ENCODE measurements at places on chromosomes 11 and 22.

DNA sequence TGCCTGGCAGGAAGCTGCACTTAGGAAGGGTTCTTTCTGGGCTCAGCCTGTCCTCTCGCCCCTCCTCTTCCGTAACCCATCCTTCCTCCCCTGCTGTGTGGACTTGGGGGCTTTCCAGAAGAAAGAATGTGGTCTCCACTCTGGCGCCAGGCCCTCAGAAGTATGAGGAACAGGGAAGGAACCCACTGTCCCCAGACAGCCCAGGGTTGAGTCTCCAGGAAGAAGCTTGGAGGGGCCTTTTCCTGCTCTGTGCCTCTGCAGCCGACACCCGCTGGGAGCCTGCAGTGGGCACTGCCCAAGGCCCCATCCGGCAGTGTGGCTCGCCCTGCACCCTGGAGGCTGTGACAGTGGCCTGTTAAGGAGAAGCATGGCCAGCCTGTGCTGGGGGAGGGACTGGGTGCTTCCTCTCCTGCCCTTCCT is 112.6 kb downstream of the ST3GAL4 start:
- DNase-seq: no peak
- H3K4me1 ChIP-seq: peaks cover 20% of the 10 kb centered on the region
- H3K36me3 ChIP-seq: no peaks in the 10 kb centered on the region

GRCh38 chr11:117091753-117092477 is 6.3 kb downstream of the SIK3 start:
- H3K4me1 ChIP-seq: peaks cover 84% of the 10 kb centered on the region
- H3K4me3 ChIP-seq: no peak overlapping the region
- peaks cover 23% of the 10 kb centered on the region for H3K36me3 ChIP-seq
- no peaks in the 10 kb centered on the region for H3K27me3 ChIP-seq
- no peak for DNase-seq

GRCh38 chr22:26428515-26429457 is at the start of gene ASPHD2:
Gene ASPHD2, plus strand, starts transcription at chr22:26429260. Its CDS starts 4,356 bp downstream, at chr22:26433616.
- peak within 1 kb of the TSS; percentile 90 for H3K4me3 ChIP-seq
- DNase-seq: peak; percentile 89
- peaks cover 48% of the 10 kb centered on the region for H3K4me1 ChIP-seq
- no peaks in the 10 kb centered on the region for H3K27me3 ChIP-seq

DNA sequence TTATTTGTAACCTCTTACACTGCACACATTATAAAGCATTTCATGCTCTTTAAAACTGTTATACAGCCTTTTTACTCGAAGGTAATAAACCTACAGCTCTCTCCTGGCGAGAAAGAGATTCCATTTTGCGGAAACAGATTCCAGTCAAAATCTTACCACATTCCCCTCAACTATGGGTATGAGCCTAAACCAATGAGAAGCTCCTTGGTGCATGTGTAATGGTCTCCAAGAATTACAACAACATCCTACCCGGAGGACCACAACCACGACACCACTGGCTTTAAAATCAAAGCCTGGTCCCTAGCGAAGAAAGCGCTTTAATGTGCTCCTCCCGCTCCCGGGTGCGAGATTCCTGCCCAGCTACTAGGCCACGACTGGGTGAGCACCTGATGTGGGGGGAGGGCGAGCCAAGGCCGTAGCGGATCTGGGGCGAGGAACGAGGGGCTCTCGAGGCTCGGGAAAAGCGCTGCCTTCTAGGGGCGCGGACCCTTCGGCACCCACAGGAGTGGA is 821 bp downstream of the CELF1 start:
- peaks cover 43% of the 10 kb centered on the region for H3K4me1 ChIP-seq
- H3K27ac ChIP-seq: peak overlapping the region; percentile 94
- no peaks in the 10 kb centered on the region for H3K27me3 ChIP-seq

GRCh38 chr11:13102865-13103539 is 93.9 kb downstream of the RASSF10 start:
- H3K27me3 ChIP-seq: peaks cover 23% of the 10 kb centered on the region
- no peak overlapping the region for H3K4me3 ChIP-seq
- no peaks in the 10 kb centered on the region for H3K36me3 ChIP-seq
- no peak overlapping the region for H3K27ac ChIP-seq
- no peak for DNase-seq
- H3K4me1 ChIP-seq: no peaks in the 10 kb centered on the region

- no peak overlapping the region for H3K27ac ChIP-seq
- H3K36me3 ChIP-seq: peaks cover 60% of the 10 kb centered on the region
- DNase-seq: no peak
- H3K4me1 ChIP-seq: no peaks in the 10 kb centered on the region
Observed at GRCh38 chr11:65295001-65295400, 19.7 kb upstream of the CDC42EP2 start.

DNA sequence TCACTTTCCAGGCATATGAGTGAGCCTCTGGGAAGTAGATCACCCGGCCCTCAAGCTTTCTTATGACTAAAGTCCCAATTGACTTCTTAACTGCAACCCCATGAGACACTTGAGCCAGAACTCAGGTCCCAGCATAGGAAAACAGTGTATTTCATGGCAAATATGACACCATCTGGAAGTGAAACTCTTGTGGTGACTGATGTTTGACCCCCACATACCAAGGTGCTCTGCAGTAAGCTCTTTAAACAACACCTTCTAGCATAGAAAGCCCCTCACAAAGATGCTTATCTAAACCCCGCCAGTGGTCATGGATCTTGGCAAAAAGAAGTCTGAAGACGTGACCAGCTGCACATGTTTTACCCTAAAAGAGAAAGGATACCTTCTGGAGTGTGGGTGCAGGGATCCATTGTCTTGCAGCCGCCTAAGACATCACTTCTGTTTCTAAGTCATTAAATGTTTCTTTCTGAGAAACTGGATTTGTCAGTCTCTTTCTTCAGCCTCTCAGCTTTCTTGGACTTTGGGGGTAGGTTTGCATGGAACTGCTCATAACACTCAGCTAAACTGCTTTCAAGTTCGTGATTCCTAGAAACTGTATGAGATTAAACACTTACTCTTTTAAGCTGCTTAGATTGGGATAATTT is 7.4 kb upstream of the PELI3 start:
- DNase-seq: no peak
- peaks cover 2% of the 10 kb centered on the region for H3K27me3 ChIP-seq
- peak overlapping the region; percentile 59 for H3K27ac ChIP-seq
- no peak overlapping the region for H3K4me3 ChIP-seq
- H3K4me1 ChIP-seq: peaks cover 34% of the 10 kb centered on the region
- no peaks in the 10 kb centered on the region for H3K36me3 ChIP-seq

- no peaks in the 10 kb centered on the region for H3K4me1 ChIP-seq
- no peaks in the 10 kb centered on the region for H3K36me3 ChIP-seq
- H3K4me3 ChIP-seq: no peak overlapping the region
- peaks cover 13% of the 10 kb centered on the region for H3K27me3 ChIP-seq
- no peak overlapping the region for H3K27ac ChIP-seq
Observed at GRCh38 chr22:22195265-22196017, 49.1 kb upstream of the VPREB1 start.

- peak; percentile 49 for DNase-seq
- no peak overlapping the region for H3K27ac ChIP-seq
- H3K27me3 ChIP-seq: no peaks in the 10 kb centered on the region
- H3K4me3 ChIP-seq: no peak overlapping the region
- H3K36me3 ChIP-seq: no peaks in the 10 kb centered on the region
Observed at GRCh38 chr11:1876361-1877063, 15.2 kb downstream of the PRR33 start.

DNA sequence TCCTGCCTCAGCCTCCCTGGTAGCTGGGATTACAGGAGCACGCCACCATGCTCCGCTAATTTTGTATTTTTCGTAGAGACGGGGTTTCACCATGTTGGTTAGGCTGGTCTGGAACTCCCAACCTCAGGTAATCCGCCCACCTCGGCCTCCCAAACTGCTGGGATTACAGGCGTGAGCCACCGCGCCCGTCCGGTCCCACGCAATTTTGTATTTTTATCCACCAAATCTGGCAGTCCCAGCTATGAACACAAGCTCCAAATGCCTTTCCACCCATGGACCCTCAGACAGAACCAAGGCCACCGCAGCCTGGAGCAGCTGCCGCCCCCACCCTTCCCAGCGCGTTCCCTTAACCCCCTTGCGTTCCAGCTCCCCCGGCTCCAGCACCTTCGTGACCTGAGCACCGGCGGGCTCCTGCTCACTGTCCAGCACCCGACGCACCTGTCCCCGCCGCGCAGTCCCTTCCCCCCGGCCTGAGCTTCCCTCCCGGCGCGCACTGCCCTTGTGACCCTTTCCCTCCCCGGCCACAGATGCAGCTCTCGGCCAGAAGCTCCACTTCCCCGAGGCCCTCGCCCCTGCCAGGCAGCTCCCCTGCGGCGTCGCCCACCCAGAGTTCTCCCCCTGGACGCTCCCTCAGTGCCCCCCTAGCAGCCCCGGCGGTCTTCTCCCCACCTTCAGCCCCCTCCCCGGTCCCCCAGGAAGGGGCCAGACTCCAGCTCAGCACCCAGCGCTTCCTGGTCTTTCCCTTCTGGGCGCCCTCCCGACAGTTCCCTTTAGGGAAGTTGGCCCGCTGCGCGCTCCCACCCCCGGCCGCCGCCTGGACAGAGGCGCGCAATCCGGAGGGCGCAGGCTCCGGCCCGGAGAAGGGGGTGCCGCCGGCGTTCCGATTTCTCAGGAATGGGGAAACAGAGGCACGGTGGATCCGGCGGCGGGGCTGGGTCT is 5.6 kb upstream of the ZBED4 start:
- no peak for DNase-seq
- H3K4me1 ChIP-seq: peaks cover 12% of the 10 kb centered on the region
- H3K27me3 ChIP-seq: peaks cover 16% of the 10 kb centered on the region
- H3K36me3 ChIP-seq: no peaks in the 10 kb centered on the region
- peak overlapping the region; percentile 28 for H3K4me3 ChIP-seq

- no peaks in the 10 kb centered on the region for H3K36me3 ChIP-seq
- peaks cover 2% of the 10 kb centered on the region for H3K27me3 ChIP-seq
- no peak for DNase-seq
- no peak overlapping the region for H3K4me3 ChIP-seq
- H3K27ac ChIP-seq: peak overlapping the region; percentile 52
Observed at GRCh38 chr11:58640386-58641023, 18.0 kb downstream of the CNTF start.

GRCh38 chr11:131471976-131472375 is 101.6 kb downstream of the NTM start:
- H3K27ac ChIP-seq: no peak overlapping the region
- no peak for DNase-seq
- H3K4me3 ChIP-seq: no peak overlapping the region
- H3K36me3 ChIP-seq: no peaks in the 10 kb centered on the region
- H3K4me1 ChIP-seq: no peaks in the 10 kb centered on the region

GRCh38 chr22:35215993-35216392 is 41.3 kb upstream of the HMGXB4 start:
- no peak overlapping the region for H3K4me3 ChIP-seq
- no peaks in the 10 kb centered on the region for H3K4me1 ChIP-seq
- H3K36me3 ChIP-seq: no peaks in the 10 kb centered on the region
- no peak overlapping the region for H3K27ac ChIP-seq

DNA sequence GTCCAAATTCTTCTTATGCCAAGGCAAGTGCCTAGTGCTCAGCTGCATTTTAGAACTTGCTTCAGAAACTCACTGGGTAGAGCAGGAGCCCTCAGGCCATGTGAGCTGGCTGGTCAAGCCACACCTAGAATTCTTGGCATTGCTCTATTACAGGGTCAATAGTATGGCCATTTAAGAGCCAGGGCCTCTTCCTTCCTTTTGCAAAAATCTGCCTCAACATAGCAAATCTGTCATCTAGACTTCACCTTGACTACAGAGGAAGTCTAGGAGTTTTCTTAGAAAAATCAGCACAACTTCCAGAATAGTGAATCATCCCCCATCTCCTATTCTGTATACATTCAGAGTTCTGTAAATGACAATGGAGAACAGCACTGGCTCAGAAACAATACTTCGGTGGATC is 112.0 kb upstream of the TTC12 start:
- no peak for DNase-seq
- H3K27me3 ChIP-seq: peaks cover 9% of the 10 kb centered on the region
- no peak overlapping the region for H3K27ac ChIP-seq

GRCh38 chr11:83007909-83008580 is 63.7 kb downstream of the RAB30 start:
- H3K36me3 ChIP-seq: peaks cover 6% of the 10 kb centered on the region
- H3K27ac ChIP-seq: peak overlapping the region; percentile 63
- peak overlapping the region; percentile 20 for H3K4me3 ChIP-seq
- no peaks in the 10 kb centered on the region for H3K27me3 ChIP-seq
- H3K4me1 ChIP-seq: peaks cover 45% of the 10 kb centered on the region

GRCh38 chr11:28110108-28110820 is 2.1 kb downstream of the METTL15 start:
- no peaks in the 10 kb centered on the region for H3K27me3 ChIP-seq
- H3K4me3 ChIP-seq: peak overlapping the region; percentile 98
- H3K27ac ChIP-seq: peak overlapping the region; percentile 91
- peaks cover 25% of the 10 kb centered on the region for H3K36me3 ChIP-seq

- no peaks in the 10 kb centered on the region for H3K36me3 ChIP-seq
- H3K27ac ChIP-seq: no peak overlapping the region
Observed at GRCh38 chr11:115676768-115677167, 172.6 kb upstream of the CADM1 start.

DNA sequence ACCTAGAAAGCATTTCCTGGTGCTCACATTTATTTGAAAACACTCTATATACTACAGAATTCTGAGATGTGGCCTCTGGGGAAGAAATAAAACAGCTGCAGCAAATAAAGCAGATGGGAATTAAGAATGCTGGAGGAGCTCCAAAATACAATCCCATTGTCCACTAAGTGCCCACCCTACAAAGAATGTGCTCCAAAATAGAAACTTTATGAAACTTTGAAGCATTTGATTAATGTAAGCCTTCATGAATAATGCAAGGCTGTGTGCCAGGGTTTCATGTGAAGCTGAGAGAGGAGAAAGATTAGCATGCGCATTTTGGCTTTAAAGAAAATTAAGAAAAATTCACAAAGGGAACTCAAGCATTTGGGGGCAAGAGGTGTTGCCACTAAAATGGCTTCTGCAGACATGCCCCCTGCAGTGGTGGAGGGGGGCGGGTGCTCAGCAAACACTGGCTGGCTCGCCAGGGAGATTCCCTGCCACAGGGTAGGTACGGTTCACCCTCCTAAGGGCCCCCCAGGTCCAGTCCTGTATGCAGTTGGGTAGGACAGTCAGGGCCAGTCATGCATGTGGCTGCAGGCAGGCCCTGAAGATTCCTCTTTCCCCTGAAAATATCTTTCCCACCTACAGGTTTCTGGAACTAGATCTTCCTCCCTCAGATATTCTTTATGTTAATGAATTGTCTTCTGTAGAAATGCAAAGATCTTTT is 46.6 kb upstream of the RCN1 start:
- H3K4me3 ChIP-seq: no peak overlapping the region
- H3K27ac ChIP-seq: no peak overlapping the region
- H3K27me3 ChIP-seq: peaks cover 16% of the 10 kb centered on the region
- H3K4me1 ChIP-seq: no peaks in the 10 kb centered on the region
- DNase-seq: no peak
- no peaks in the 10 kb centered on the region for H3K36me3 ChIP-seq

- no peak overlapping the region for H3K27ac ChIP-seq
- DNase-seq: peak; percentile 67
- H3K36me3 ChIP-seq: no peaks in the 10 kb centered on the region
- peaks cover 2% of the 10 kb centered on the region for H3K4me1 ChIP-seq
- no peak overlapping the region for H3K4me3 ChIP-seq
- H3K27me3 ChIP-seq: peaks cover 4% of the 10 kb centered on the region
Observed at GRCh38 chr11:93444617-93445073, 98.5 kb downstream of the SMCO4 start.

GRCh38 chr11:78132475-78132874 is 7.0 kb downstream of the ALG8 start:
- H3K27me3 ChIP-seq: no peaks in the 10 kb centered on the region
- no peak overlapping the region for H3K27ac ChIP-seq
- H3K4me3 ChIP-seq: no peak overlapping the region
- peaks cover 29% of the 10 kb centered on the region for H3K36me3 ChIP-seq

GRCh38 chr11:44592125-44592940 is 26.9 kb downstream of the CD82 start:
- no peaks in the 10 kb centered on the region for H3K27me3 ChIP-seq
- H3K4me3 ChIP-seq: no peak overlapping the region
- DNase-seq: no peak
- peak overlapping the region; percentile 21 for H3K27ac ChIP-seq
- peaks cover 60% of the 10 kb centered on the region for H3K36me3 ChIP-seq

All from activated CD4-positive, alpha-beta T cell treated with anti-CD3 and anti-CD28 coated beads for 36 hours (primary cell).